ENCODE measurements at places on chromosomes 3 and 15. TPM values are rescaled to one million over a fixed set of nuclear protein-coding genes. Genes with fewer than 3 reads are reported as not detected.

GRCh38 chr3:150265305-150265704 lies 142.8 kb upstream of the TSC22D2 start:
- H3K4me1 ChIP-seq, result no peaks in the 10 kb centered on the region
- no peak for DNase-seq
- H3K27ac ChIP-seq, result no peak overlapping the region
- no peak overlapping the region for H3K4me3 ChIP-seq
- H3K27me3 ChIP-seq, result no peaks in the 10 kb centered on the region
- no peaks in the 10 kb centered on the region for H3K36me3 ChIP-seq

DNA sequence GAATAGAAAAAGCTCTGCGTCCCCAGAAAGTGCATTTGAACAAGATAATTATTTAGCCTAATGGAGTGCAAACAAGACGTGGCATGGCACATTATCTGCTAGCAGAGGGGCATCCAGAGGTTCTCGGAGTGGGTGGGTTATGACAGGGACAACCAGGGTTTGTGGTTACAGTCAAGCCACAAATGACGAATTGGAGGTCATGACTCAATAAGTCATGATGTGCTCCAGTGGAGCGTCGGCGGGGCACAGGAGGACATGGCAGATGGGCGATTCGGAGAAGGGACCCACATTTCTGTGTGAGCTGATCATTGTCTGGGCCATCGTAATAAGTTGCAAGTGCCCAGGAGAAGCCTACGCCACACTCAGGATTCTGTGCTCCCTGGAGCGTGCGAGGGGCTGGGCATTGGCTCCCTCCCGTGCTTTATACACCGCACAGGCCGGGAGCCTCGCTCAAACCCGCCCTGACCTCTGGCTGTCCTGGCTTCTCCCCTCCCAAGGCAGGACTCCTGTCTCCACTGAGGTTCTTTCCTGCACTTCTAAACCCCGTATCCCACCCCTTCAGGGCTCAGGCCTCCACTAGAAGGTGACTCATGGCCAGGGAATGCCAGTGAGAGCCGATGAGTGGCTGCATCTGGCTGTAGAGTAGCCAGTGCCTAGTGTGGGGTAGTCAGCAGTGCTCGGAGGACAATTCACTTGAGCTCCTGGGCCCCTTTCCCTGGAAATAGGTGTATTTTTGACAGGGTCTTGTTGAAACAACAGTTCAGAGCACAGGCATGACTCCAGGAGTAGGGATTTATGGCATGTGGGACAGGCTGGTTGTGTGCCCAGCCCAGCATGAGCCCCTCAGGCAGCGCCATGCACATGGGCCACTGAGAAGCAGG lies 67.4 kb downstream of the GRIP2 start:
- H3K27me3 ChIP-seq, result no peaks in the 10 kb centered on the region
- peak overlapping the region; percentile 93 for H3K27ac ChIP-seq
- peaks cover 30% of the 10 kb centered on the region for H3K4me1 ChIP-seq
- peak; percentile 99 for DNase-seq
- H3K4me3 ChIP-seq, result peak overlapping the region; percentile 4

ITIH1 gene
- not detected for total RNA-seq

DNA sequence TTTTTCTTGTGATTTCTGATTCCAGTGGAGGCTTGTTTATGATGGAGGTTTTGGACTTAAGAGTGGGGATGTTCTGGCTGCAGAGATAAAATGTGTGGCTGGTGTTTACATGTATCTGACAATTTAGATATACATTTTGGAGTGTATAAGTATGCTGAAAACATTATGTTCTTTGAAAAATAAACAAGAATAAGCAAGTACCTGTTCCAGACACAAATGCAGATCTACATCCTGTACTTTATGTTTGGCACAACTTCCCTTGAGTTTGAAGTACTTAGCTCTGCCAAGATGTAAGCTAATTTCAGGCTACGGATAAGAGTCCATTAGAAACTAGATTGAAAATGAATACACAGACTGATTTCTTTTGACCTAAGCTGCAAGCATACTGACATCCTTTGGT lies 277.2 kb downstream of the CHST2 start:
- no peaks in the 10 kb centered on the region for H3K4me1 ChIP-seq
- H3K27ac ChIP-seq, result no peak overlapping the region
- H3K36me3 ChIP-seq, result no peaks in the 10 kb centered on the region
- no peak for DNase-seq
- H3K27me3 ChIP-seq, result no peaks in the 10 kb centered on the region
- H3K4me3 ChIP-seq, result no peak overlapping the region

Data from osteoblast (primary cell).